ENCODE measurements at places on chromosomes 6 and 20.

DNA sequence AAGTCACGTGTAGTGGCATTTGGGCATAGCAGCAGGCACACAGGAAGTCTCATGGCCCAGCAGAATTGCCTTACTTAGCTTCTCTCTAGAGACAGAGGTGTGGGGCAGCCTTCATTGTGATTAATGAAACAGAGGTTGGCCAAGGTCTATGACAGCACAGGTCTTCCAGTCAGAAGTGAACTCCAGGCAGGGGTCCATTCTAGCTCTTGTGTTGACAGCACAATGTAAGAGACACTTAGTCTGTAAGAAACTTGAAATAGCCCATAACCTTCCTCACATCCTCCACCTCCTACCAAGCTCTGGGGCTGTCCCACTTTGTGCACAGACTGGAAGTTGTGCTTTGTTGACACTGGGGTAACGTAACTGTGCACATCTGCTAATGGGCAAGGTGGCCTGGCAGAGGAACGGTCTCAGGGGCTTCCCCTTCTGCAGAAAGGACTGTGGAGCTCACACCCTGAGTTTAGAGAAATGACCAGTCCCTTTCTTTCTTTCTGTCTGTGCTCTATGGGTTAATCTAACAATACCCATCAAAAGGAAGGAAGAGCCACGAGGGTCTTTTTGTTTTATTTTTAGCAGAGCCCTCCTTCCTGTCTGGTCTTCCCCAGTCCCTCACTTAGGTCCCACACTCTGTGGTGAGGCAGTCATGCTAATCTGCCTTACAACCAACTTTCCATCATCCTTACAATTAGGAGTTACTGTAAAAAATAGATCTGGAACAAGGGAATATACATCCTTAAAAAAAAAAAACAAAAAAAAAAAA, 35.6 kb upstream of the TAGAP start:
- no peak for DNase-seq

- no peak for DNase-seq
Measured at GRCh38 chr6:32223258-32224235, at the start of gene NOTCH4. Gene NOTCH4, minus strand, starts transcription at chr6:32224067. Its CDS starts 139 bp downstream, at chr6:32223928.

GRCh38 chr6:118860880-118861279, 33.1 kb upstream of the ASF1A start:
- no peak for DNase-seq

DNA sequence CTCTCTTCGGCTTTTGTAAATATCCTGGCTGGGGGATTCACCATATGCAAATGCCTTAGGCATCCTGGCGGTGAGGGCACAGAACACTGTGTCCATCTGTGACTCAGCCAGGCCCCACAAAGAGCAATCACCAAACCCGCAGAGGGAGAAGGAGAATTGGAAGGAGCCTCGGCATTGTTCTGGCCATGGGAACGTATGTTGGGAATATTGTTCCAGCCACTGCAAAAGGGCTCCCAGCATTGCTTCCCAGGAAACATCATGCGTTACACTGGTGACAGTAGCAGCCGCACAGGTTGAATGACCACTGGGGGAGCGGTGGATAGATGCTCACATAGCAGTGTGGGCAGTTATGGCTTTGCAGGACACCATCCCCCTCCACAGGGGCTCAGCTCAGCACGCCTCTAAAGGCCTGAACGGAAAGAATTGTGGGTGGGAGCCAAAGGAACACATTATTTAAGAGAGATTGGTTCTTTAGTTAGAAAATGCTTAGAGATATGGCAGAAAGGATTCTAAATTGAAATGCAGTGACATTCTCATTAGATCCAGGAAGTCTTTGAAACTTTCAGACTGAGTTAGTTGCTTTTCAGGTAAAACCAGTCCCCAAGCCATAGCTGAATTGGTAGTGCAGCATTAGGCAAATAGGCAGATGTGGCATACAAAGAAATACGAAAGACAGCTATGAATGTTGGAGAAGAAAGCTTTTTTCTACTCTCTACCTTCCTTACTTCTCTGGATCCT, 104.3 kb downstream of the RNF144B start:
- no peak for DNase-seq

DNA sequence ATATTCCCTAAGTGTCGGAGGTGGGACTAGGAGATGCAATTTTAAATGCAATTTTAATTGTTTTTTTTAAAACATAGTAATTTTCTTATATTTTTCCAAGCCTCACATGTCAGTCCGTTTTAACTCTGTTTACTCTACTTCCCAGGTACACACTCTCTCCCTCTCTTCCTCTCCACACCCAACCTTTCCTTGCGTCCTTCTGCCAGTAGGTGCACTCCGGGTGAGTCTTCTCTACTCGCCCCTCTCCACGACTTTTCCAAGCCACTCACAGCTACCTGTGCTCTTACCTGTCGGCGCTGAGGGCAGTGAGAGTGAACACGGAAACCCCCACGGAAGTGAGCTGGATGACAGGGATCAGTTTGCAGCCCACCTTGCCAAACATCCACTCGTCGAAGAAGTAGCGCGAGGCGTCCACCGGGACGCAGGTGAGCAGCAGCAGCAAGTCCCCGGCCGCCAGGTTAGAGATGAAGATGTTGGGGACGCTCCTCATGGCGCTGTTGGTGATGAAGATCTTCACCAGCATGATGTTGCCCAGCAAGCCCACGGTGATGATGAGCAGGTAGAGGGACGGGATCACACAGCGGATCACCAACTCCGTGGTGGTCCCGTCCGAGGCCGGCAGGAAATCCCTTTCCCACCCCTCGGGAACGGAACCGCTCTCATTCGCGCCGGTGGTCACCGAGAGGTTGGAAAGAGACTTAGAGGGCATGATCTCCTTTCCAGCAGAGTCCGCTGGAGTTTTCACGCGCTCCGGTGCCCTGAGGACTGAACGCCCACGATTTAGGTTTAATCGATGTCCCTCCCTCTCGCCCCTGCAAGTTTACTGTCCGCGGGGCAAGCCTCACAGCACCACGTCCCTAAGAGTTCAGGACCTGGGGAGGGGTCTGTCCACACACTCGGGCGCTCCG, 44.5 kb upstream of the GJE1 start:
- DNase-seq: peak; percentile 62

DNA sequence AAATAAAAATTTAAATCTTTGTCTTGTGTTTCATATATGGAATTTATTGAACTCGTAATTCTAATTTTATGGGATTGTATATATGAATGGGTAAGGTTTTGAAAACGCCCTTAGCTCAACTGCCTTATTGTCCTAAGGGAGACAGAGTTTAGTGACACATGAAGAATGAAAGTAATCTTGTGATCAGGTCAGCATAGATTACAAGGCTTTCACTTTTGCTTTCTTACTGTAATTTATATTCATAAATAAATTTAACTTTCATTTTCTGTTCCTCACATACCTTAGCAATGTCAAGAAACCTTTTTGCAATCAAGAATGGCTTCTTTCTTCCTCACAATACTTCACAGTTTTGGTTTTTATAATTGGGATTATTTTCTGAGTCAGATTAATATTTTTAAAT, 14.4 kb downstream of the KPNA5 start:
- no peak for DNase-seq

DNA sequence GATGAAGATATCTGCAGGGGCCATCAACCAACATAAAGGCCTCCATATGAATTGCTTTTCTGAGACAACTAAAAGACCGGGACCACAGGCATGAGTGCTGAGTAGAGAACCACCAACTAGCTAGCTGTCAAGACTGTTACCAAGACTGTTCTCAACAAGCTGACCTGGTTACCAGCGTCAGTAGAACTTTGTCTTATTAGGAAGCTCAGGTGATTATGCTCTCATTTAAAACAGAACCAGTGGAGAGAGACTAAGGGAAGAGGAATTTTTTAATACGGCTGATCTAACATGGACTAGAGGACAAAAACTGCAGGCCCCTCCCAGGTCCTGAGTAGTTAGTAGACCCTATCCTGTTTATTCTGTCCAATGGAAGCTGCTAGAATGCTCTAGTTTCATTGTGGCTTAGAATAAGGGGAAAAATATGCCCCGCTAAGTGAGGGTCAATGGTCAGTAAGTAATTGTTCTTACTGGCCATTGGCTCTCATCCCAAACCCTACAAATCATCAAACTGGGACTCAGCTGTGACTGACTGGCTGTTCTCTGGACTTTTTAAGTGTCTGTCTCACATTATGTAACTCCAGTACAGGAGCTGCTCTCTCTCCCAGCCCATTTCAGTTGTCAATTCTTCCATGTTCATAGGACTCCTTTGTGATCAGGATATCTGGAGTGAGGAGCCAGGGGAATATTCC, 3.8 kb upstream of the DYNLRB1 start:
- no peak for DNase-seq

GRCh38 chr6:14722704-14723103, 523.2 kb upstream of the JARID2 start:
- DNase-seq: no peak

- DNase-seq: no peak
Measured at GRCh38 chr20:63850689-63851547, 10.4 kb upstream of the ABHD16B start.

DNA sequence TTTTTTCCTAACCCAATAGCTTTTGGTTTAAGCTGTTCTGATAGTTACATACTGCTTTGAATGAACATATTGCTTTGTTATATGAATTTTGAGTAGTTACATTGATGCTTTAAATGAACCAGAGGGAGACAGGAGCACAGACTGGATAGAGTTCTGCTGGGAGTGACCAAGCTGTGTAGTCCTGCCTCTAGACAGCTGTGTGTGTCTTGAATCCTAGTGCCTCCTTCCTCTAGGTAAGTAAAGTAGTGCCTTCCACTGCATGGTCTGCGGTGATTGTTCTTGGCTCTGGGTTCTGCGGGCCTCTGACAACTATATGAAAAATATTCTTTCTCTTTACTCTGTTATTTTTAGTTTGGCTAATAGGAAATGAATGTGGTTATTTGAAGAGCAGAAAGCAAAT, 46.0 kb upstream of the ADGRG6 start:
- DNase-seq: no peak

- no peak for DNase-seq
Measured at GRCh38 chr20:48349656-48350055, 478.1 kb downstream of the PREX1 start.

GRCh38 chr20:40319056-40319455, 370.0 kb downstream of the MAFB start:
- no peak for DNase-seq

GRCh38 chr20:1664911-1665310, 7.3 kb upstream of the SIRPG start:
- no peak for DNase-seq

- DNase-seq: no peak
Measured at GRCh38 chr6:18415671-18416340, 28.7 kb downstream of the RNF144B start.

GRCh38 chr6:18823782-18824386, 436.7 kb downstream of the RNF144B start:
- no peak for DNase-seq

DNA sequence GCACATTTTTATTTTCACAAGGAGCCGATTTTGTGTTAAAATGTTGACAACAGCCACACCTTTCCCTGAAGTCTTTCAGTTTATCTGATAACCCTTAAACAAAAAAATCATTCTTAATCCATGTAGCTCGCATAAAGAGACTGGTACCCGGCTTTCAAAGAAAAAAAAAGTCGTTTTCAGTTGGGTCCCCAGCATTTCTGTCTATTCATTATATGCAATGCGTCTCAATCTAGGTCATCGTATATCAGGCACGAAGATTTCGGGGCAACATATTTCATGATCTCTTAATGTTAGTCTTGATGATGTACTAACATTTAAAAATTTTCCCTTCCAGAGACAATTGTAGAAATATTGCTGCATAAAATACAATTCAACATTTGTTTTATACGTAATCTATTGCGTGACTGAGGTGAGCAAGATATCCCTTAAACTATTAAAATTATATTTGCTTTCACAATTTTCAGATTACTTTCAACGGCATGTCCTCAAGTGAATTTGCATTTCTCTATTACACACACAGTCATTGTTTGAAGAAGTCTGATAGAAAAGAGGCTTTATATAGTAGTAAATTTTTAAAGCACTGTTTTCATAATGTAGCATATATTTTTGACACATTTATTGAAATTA, 2.9 kb upstream of the TUBB2B start:
- DNase-seq: no peak

GRCh38 chr6:80209430-80209829, 103.0 kb downstream of the BCKDHB start:
- DNase-seq: no peak

GRCh38 chr6:138988469-138988834, 399 bp upstream of the REPS1 start:
- no peak for DNase-seq

DNA sequence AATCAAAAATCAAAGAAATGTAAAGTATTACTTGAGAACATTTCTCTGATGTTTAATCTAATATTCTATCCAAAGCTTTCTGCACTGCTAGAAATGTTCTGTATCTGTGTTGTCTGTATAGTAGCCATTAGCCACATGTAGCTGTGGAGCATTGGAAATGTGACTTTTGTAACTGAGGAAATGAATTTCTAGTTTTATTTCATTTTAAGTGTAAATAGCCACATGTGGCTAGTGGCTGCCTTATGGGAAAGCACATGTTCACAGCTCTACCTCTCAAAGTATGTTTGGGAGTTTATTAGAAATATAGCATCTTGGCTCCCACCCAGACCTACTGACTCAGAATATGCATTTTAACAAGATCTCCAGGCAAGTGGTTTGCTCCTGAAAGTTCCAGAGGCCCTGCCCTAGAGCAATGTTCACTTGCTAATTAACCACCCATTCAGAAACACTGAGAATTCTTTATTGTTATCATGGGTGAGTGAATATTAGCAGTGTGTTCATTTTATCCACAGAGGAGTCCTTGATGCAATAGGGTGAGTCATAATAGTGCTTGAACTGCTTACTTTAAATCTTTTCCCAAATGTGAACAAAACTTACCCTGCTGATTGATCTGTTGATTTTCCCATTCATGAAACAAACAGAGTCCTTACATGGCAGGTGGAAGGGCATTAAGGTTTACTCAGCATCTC, 282.7 kb downstream of the PLCB1 start:
- no peak for DNase-seq

DNA sequence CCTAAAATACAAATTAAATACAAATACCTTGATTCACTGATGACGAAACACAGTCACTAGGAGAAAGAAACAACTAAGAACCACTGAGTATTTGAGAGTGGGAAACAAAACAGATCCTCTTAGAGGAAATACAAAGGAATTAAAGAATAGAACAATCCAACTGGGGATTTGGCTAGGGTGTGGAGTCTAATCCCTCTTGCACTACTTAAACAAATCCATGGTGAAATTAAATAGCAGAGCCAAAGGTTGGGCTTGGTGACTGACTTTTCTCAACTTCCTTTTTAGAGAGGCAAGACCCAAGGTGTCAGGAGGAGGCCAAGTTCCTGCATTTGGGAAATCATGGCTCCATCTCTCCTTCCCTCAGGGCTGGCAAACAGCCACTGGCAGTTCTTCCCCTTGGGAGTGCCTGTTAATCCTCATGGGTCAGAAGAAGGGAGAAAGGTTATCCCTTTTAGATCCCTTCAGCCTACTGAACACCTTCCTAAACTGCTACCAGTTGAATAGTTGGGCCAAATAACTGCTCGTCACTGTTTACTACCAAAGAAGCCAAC, 101.2 kb upstream of the TRAF3IP2 start:
- no peak for DNase-seq

GRCh38 chr6:24219670-24220069, 93.7 kb downstream of the NRSN1 start:
- no peak for DNase-seq

DNA sequence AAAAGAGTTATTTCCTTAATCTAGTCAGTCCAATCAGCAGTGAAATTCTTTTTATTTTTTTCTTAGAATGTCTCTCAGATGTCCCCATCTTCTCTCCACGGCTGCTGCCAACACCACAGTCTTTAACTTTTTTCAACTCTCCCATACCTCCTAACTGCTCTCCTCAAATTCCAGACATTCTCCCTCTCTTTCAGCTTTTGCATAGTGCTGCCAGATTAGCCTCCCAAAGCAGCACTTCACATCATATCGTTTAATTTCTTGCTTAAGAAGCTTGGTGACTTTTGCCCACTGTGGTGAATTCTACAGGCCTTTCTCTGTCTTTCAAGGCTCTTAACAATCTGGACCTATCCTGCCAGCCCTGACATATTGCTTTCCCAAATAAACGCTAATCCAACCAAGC, 233.4 kb downstream of the UST start:
- no peak for DNase-seq

Data from posterior cingulate gyrus (tissue), 11 donors.